ENCODE measurements at places on chromosomes 1 and 21.

DNA sequence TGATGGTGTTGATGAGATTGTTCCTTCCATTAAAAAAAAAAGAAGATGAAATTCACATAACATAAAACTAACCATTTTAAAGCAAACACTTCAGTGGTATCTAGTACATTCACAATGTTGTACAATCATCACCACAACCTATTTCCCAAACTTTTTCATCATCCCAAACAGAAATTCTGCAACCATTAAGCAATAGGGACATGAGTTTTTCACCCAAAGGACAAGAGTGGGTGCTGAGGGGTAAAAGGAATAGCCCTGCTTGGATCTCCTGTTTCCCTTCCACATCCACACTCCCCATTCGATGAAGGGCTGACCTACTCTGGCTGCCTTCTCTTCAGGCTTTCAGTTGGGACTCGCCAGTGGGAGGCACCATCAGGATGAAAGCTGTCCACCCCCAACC, 59.3 kb downstream of the SLC9A1 start:
- DNase-seq = no peak

DNA sequence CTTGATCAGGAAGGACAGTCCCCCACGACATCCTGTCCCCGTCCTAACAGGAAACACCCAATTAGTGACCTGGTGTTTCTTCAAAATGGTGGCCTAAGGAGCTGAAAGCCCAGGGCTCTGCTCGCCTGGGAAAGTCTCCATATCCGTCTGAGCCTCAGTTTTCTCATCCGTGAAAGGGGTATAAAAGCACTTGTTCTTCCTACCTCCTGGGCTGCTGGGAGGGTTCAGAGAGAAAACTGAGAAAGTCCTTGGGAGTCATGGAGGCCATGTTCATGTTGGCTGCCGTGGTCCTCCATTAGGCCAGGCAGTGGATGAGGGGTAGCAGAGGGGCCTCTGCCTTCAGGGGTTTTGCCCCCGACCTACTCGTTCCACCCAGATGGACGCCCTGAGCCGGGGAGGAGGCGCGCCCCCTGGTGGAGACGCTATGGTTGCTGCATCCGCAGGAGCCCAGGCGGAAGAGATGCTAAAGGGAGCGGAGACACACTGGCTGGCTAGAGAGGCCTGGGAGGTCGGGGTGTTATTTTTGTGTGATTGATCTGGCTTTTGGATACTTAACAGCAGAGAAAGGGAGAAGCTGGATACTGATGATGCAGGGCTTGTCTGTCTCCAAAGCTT, 113.5 kb downstream of the PRDM2 start:
- DNase-seq = no peak

- DNase-seq = no peak
Observed at GRCh38 chr1:52533713-52534112, 19.2 kb downstream of the TUT4 start.

- DNase-seq = peak; percentile 27
Observed at GRCh38 chr1:230867903-230868735, at the start of gene C1orf198. Gene C1orf198 (minus strand): TSS chr1:230868521. CDS start chr1:230868512, 9 bp downstream.

GRCh38 chr1:22914633-22915217, 57.9 kb downstream of the LACTBL1 start:
- DNase-seq = no peak

DNA sequence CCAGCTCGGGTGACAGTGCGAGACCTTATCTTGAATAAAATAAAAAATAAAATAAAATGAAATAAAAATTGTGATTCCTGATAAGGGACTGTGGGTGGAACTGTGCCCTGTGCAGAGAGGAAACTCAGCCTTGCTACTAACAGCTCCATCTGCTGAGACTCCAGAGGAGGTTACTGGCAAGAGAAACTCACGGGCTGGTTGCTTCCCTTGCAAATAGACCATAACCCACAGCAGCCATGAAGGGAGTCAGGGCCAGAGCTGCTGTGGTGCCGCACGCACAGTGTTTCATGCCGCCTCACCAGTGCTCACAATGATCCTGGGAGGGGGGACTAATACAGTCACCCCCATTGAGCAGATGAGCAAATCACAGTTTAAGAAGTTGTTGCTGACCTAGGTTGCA, 13.7 kb downstream of the ZBTB17 start:
- no peak for DNase-seq
